ENCODE measurements at places on chromosomes 1 and 21. TPM values are rescaled to one million over a fixed set of nuclear protein-coding genes. Genes with fewer than 3 reads are reported as not detected.
A peak's percentile ranks its signal among the peaks of the same experiment; 100 is the strongest.

The NBPF4 gene
- not detected for total RNA-seq

DNA sequence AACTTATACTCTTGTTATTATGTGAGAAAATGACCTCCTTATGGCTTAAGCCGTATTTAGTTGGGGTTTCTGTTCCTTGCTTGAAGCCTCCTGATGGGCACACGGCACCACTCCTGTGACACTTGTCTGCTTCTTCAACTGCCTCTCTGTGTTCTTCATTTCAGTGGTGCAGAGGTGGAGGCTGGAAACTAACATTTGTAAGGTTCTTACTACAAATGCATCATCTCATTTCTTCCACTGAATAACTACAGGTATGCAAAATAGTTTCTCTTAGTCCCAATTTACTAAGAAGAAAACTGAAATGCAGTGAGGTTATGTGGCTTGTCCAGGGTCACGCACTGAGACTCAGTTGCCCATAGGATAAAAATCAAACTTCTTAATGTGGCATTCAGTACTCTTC, 23.6 kb upstream of the ZNF362 start:
- no peak for DNase-seq

- DNase-seq: peak; percentile 58
These were observed 73.2 kb downstream of the OBSCN start for GRCh38 chr1:228280961-228281591.

GRCh38 chr1:111420377-111420776, 7.2 kb downstream of the OVGP1 start:
- DNase-seq: no peak

GRCh38 chr1:55503663-55504305, 288.6 kb upstream of the USP24 start:
- DNase-seq: no peak

GRCh38 chr1:155086128-155086741, 7.6 kb downstream of the EFNA3 start:
- DNase-seq: peak; percentile 67

Measured in psoas muscle (tissue), 8 donors.